ENCODE measurements at places on chromosomes 5 and 9. TPM values are rescaled to one million over a fixed set of nuclear protein-coding genes. Genes with fewer than 3 reads are reported as not detected.

Gene CCL27
- not detected for total RNA-seq

DNA sequence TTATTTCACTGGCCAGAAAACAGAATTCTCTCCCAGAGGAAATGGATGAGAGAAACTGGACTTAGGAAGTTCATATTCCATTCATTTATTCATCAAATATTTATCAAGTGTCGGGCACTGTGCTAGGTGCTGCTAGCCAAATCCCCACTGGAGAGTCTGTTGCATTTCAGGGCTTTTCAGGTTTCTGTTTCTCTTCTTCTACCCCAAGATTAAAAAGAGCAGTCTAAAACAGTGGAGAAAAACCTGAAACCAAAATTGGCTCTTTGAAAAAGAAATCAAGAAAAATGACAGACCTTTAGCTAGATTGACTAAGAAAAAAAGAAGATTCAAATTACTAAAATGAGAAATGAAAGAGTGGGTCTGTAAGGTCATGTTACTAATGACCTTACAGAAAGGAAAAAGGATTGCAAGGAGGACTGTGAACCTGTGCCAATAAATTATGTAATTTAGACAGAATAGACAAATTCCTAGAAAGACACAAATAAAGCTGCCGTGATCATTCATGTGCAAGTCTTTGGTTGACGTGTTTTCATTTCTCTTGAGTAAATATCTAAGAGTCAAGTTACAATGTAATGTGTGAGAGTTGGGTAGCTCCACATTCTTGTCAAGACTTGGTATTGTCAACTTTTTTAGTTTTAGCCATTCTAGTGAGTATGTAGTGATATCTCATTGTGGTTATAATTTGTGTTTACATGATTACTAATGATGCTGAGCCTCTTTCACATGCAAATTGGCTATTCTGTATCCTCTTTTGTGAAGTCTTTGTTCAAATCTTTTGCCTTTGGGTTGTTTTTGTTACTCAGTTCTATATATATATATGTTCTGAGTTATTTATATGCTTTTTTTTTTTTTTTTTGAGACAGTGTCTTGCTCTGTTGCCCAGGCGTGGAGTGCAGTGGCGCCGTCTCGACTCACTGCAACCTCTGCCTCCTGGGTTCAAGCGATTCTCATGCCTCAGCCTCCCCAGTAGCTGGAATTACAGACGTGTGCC lies 23.7 kb downstream of the SNX30 start:
- no peaks in the 10 kb centered on the region for H3K36me3 ChIP-seq
- H3K4me1 ChIP-seq: peaks cover 31% of the 10 kb centered on the region
- no peak for DNase-seq
- no peaks in the 10 kb centered on the region for H3K27me3 ChIP-seq
- no peak overlapping the region for H3K4me3 ChIP-seq

DNA sequence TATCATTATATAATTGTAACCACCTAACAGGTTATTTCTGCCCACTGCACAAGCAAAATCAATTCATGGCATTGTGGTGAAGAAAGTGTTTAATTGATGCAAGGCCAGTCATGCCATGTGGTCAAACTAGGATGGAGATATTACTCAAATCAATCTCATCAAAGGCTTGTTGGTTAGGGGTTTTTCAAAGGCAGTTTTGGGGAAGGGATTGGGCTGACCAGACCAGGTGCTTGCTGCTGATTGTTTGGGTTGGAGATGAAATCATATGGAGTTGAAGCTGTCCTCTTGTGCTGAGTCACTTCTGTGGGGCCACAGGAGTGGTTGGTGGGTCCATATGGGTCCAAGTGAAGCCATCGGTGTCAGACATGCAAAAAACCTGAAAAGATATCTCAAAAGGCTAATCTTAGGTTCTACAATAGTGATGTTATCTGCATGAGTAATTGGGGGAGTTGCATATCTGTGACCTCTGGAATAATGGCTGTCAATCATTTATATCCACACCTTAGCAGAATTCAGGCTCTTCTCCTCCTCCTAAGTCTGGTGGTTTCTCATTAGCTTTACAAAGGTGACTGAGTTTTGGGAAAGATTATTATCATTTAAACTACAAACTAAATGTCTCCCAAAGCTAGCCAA lies 44.9 kb downstream of the HMGCS1 start:
- H3K27ac ChIP-seq: no peak overlapping the region
- H3K4me3 ChIP-seq: no peak overlapping the region
- H3K27me3 ChIP-seq: no peaks in the 10 kb centered on the region
- DNase-seq: no peak
- no peaks in the 10 kb centered on the region for H3K4me1 ChIP-seq

GRCh38 chr5:124572971-124573370 lies 173.5 kb downstream of the ZNF608 start:
- no peak overlapping the region for H3K27ac ChIP-seq
- H3K36me3 ChIP-seq: no peaks in the 10 kb centered on the region
- no peak overlapping the region for H3K4me3 ChIP-seq
- no peaks in the 10 kb centered on the region for H3K4me1 ChIP-seq
- H3K27me3 ChIP-seq: no peaks in the 10 kb centered on the region

DNA sequence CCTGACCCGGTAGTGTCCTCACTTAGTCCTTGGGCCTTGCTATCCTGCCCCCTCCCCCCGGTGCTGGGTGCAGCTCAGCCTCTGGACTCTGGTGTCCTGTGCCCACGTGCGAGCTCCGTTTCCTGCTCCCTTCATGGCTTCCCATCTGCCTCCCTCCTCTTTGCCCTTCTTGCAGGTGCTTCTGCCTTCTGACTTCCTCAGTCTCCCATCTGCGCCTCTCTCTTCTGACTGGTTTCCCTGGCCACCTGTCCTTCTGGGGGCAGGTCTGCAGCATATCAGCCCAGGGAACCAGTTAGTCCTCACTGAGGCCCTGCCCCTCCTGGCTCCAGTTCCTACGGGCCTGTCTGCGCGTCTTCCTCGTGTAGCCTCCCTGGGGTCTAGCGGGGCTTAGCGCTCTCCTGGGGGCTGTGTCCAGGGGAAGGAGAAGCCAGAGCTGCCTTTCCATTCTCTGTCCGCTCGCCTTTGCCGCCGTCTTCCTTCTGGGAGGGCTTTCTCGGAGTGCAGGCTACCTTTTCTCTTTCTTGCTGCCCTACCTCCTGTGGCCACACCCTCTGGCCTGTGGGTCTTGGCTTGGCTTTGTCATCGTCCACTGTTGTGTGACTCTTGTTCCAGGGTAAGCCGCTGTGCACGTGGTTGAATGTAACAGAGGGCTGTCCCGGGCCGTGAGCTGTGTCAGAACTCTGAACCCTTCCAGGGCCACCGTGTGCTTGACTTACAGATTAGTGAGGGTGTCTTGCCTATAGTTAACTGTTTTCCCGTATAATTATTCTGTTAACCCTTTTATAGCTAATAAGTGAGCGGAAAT lies 51.8 kb downstream of the EHMT1 start:
- H3K27me3 ChIP-seq: no peaks in the 10 kb centered on the region
- no peaks in the 10 kb centered on the region for H3K36me3 ChIP-seq
- H3K27ac ChIP-seq: peak overlapping the region; percentile 29
- H3K4me1 ChIP-seq: peaks cover 11% of the 10 kb centered on the region
- no peak overlapping the region for H3K4me3 ChIP-seq

All from transverse colon (tissue), 4 donors.